Inflammatory macrophage treated with lipopolysaccharide for 4 hours (primary cell): ENCODE measurements at places on chromosomes 4 and X.

DNA sequence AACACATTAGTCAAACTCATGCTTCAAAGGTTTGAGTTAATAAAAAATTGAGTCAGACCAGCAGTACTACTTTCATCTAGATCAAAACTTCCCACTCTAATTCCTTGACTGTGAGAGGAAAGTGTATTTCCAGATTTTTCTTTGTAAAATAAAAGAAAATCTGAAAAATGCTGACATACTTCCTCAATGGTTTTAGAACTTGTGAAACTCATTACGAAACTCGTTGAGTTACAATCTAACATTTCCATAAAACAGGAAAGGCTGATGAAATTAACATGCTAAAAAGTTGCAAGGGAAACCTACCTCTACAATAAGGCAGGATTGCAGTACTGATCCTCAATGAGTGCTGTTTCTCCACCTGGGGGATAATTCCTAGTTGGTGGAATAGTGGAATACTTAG lies 217.8 kb upstream of the HCCS start:
- DNase-seq: peak; percentile 56

DNA sequence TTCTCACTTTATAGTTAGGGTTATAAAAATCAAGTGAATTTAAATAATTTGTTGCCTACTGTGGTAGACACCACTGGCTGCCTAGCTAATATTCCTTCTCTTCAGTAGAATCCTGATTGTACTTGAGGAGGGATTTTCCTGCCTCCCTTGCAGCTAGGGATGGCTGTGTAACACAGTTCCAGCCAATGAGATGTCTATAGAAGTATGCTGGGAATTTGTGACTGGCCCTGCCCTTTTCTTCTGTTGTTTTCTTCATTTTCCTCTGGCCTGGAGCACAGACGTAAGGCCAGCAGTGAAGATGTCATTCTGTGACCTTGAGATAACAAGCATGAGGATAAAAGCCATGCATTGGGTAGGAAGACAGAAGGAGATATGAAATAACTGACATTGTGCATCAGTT lies 145.1 kb downstream of the MGST2 start:
- no peak for DNase-seq

DNA sequence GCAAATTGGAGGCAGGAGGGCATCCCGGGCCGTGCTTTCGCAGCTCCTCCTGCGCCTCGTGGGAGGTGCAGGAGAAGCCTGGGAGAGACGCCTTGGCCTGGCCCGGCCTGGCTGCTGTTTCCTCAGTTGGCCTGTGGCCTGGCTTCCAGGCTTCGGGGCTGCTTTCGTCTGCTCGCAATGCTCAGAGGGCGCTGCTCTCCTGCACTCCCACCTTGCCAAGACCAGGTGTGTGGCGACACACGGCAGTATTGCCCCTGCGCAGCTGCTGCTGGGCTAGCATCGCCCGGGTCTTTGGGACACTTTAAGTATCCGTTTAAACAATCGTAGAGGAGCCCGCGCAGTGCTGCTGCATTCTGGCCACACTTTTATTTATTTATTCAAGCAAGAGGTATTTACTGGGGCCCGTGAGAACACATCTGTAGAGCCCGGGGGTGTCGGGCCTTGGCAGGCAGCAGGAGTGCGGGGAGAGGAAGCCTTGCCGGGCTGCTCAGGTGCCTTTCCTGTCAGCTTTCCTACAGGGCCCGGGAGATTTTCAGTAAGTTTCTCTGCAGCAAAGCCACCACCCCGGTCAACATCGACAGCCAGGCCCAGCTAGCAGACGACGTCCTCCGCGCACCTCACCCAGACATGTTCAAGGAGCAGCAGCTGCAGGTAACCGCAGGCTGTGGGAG lies 26.2 kb upstream of the HGFAC start:
- no peak for DNase-seq

- no peak for DNase-seq
Measured at GRCh38 chrX:85037114-85037513, 33.4 kb downstream of the APOOL start.

DNA sequence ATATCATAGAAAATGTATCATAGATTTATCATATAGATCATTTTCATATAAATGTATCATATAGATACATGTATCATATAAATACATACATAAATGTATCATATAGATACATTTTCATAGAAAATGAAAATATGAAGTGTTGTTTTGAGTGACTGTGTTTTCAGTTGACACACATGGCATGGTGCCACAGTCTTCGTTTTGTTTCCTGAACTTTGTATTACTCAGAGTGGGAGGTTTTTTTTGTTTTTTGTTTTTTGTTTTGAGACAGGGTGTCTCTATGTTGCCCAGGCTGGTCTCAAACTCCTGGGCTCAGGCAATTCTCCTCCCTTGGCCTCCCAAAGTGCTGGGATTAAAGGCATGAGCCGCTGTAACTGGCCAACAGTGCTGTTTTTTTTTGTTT lies 3.9 kb downstream of the RBM10 start:
- DNase-seq: no peak

GRCh38 chr4:53040459-53040815 lies 178.3 kb downstream of the RASL11B start:
- DNase-seq: peak; percentile 8

DNA sequence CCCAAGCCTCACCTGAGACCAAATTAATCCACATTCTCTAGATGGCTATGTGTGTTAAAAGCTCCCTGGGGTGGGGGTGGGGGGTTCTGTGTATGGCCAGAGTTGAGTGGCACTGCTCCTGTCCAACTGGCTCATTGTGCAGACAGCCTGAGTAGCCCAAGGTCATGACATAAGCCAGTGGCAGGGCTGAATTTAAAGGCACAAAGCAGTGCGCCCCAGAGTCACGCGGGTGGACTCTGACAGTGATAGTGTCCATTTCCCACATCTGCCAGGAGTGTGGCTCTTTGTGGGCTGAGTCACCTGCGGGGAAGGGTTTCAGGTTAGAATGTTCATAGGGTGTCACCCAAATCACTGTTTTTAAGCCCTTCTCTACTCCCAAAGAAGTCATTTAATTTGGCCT lies 45.4 kb downstream of the SCD5 start:
- DNase-seq: no peak

GRCh38 chr4:178963446-178964045 lies 1521.3 kb upstream of the AGA start:
- DNase-seq: no peak

DNA sequence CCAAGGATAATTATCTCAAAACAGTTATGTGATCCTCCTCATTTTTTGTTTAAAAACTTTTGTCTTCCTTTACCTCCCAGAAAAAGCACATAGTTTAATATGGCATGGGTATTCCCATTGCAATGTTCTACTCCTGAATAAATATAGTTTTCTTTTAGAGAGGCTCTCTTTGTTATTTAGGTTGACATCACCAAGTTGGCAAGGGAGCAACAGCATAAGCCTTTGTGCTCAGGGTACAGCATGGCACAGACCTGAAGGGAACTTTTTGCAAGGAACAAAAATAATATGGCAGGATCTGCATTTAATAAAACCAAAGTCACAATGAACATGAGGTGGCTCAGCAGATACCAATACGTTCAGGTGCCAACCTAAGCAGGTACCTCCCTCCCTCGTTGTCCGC lies 47.1 kb upstream of the NPY2R start:
- DNase-seq: no peak

- no peak for DNase-seq
Measured at GRCh38 chr4:53937918-53938317, 126.5 kb downstream of the CHIC2 start.

DNA sequence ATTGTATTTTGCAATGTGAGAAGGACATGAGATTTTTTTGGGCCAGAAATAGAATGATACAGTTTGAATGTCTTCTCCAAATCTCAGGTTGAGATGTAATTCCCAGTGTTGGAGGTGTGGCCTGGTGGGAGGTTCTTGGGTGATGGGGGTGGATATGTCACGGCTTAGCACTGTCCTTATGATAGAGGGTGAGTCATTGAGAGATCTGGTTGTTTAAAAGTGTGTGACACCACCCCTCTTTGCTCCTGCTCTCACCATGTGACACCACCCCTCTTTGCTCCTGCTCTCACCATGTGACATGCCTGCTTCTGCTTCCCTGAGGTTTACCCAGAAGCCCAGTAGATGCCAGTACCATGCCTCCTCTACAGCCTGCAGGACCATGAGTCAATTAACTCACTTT lies 1226.9 kb downstream of the PCDH7 start:
- no peak for DNase-seq

DNA sequence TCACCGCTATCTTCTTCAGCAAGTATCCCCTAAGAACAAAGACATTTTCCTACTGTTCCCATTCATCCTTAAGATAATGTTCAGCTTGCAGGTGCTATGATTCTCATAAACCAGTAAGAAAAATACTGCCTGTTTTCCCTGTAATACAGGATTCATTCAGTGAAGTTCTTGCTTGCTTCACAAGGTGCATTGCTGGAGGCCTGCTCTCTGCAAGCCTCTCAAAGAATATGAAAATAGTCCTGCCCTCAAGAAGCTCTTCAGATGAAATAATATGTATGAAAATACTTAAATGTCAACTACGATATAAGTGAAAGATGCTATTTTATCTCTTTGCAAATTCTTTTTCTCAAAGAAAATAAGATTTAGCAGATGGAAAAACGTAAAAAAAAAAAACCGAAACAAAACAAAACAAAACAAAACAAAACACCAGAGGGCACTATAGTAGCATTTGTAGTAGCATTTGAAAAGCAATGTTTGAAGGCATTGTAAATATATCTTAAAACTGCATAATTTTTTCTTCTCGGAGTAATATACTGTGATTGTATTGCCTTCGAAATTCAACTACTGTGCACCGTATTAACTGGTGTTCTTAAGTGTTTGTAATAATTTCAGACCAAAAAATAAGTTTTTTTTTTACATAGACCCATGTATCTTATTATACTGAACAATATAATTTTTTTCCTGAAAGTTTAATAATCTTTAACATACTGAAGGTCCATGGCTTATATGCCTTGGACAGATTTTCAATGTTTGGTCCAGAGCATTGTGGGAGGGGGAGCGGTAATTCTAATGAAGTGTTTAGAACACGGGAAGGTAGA lies 26.0 kb downstream of the ADH4 start:
- peak; percentile 12 for DNase-seq

- DNase-seq: peak; percentile 54
Measured at GRCh38 chrX:79138658-79139241, 5.7 kb upstream of the GPR174 start.

DNA sequence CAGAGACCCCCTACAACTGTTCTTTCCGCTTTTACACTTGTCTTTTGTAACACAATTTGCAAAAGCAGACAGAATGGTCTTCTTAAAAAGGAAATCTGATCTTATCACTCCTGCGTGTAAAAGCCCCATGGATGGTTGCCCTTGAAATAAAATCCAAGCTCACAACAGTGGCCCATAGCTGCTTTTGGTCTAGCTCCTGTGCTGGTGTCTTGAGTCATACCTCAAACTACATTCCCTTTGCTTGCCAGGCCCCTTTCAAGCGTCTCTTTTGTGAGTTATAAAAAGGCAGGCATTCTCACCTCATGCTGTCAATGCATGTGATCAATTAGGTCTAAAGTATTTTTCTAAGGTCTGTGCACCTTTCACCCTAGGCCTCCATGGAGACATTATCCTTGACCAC lies 27.6 kb downstream of the HPGD start:
- DNase-seq: no peak

DNA sequence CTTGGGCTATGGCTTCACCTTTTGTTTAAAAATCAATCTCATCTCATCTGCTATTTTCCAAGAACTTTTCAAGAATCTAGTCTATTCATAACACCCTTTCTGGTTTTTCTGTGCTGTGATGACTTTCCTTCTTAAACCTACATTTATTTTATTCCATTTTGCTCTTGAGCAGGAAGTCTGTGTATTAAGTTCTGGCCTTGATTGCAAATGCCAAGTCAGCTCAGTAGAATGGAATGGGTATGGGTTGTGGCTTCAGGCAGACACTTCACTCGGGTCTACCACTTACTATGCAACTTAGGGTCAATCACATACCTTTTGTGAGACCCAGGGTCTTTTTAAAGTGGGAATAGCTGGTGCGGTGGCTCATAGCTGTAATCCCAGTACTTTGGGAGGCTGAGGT lies 522.3 kb downstream of the TRIML1 start:
- no peak for DNase-seq

DNA sequence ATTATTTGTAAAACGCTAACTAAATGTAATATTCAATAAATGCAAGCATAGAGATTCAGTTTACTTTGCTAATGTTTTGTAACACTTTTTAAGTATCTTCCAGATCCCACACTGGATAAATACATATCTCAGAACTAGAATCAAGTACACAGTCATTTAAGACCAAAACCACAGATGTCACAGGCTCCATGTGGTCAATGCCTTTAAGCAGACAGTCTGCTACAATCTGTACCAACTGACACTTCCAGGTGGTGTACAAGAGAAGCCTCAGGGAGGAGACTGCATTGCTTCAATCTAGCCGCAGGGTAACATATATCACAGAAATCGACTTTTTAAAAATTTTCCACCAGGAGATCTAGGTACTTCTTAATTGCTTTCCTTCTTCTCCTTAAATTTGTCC lies 229.6 kb upstream of the DIAPH2 start:
- DNase-seq: no peak

- peak; percentile 7 for DNase-seq
Measured at GRCh38 chr4:47032405-47033106, 1.2 kb downstream of the GABRB1 start.

DNA sequence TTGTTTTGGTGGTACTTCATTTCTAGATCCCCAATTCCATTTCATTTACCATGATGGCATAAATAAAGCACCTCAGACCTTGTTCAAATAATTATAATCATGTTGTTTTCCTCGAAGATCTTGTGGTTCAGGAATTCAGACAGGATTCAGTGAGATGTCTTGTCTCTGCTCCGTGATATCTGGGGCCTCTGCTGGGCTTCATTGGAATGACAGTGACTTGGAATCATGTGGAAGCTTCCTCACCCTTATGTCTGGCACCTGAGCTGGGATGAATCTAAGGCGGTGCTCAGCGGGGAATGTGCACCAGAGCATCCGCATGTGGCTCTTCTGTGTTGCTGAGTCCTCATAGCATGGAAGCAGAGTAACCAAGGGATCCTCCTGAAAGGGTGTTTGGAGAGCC lies 132.2 kb downstream of the VEGFC start:
- no peak for DNase-seq

DNA sequence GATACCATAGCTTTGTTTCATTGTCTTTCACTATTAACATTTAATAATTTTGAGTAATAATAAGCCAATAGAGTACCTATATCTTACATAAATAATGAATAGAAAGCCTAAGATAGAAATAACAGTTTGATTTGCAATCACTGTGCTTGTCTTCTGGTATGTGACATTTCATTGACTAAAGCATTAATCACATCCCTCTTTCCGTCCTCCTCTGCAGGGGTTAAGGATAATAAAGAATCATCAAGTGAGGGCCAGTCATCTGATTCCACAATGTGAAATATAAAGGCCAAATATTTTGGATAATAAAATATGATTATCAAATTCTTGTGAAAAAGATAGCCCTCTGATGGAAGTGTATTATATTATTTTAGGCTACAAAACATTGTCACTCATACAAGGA lies 2073.4 kb downstream of the ARAP2 start:
- no peak for DNase-seq

GRCh38 chrX:11837437-11837836 lies 79.4 kb downstream of the MSL3 start:
- DNase-seq: no peak
